Thoracic aorta (tissue), 2 donors: ENCODE measurements at places on chromosomes 3 and 15.

GRCh38 chr15:67174446-67174845 lies 80.0 kb downstream of the AAGAB start:
- no peak for DNase-seq

DNA sequence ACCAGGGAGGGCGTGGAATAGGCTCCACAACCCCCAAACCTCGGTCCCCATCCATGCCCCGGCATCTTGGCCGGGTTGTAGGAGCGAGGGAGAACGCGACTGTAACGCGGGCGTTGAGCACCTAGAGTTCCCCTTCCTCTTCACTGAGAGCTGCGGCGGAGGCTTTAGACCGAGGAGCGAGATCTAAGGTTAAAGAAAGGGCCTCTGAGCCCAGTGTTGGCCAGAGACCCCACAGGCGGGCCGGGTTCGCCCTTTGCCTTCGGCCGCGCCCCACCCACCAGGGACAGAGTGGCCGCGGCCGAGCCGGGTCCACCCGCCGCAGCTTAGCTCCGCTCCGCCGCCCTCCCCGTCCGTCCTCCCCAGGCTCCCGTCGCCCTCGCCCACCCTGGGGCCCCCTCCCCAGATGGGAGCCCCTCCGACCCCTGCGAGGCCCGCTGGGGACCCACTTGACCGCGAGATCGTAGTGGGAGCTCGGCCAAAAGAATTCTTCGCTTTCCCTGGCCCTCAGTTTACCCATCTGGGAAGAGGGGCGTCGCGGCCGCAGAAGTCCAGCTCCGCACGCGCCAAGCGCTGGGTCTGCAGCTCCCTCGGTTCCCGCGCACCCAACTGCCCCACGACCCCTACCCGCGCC lies 425 bp downstream of the ANPEP start:
- no peak for DNase-seq

- no peak for DNase-seq
These were observed 69.2 kb downstream of the GOLGA8B start for GRCh38 chr15:34514251-34514670.

DNA sequence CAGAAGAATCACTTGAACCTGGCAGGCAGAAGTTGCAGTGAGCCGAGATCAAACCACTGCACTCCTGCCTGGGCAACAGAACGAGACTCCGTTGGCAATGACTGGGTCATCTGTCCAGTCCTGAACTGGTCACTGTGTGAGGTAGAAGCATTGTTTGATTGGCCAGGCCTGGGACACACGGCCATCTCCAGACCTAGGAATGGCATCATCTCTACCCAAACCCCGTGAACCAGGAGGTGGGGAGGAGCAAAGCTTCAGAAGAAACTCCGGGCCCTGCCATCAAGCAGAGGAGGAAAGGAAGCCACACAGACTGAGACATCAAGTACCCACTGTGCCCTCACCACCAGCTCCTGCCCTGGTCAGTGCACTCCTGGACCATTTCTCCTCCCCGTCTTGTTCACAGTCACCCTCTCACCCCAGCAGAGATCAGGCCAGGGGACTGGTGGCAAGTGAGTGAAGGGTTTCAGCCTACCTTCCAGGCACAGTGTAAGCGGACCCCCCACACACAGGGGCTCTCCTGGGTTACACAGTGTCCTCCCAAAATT lies 31.6 kb downstream of the GOLGA6L2 start:
- no peak for DNase-seq

DNA sequence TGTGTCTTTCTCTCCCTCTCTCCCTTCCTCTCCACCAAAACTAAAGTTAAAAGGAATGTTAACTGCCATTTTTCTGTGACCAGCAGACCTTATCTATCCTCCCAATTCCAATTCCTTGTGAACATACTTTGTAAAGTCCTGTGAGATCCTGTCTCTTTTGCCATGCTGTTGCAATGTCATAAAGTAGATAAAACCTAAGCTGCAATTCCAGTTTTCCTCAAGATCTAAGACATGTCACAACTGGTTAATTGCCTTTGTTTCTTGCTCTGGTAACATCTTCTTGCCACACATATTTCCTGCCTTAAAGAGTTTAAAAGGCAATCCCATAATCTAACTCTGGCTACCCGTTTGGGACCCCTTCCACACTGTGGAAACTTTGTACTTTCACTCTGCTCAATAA lies 188.7 kb downstream of the PYDC2 start:
- no peak for DNase-seq

DNA sequence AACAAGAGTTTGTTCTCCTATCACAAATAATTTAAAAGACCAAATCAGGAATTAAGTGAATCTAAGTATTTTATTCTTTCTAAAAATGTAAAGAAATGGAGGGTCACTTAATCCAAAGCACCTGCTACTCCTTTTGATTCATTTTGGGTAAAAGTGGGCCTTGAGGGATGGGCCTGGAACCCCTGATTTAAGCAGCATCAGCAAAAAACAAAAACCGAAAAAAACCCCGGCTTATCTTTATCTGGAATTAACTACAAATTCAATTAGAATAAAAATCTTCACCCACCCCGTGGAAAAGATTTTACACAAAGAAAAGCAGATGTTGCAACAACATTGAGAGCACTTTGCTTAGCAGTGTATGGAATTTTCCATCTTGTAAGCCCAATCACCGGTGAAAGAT lies 1018.2 kb downstream of the MCTP2 start:
- DNase-seq: no peak

DNA sequence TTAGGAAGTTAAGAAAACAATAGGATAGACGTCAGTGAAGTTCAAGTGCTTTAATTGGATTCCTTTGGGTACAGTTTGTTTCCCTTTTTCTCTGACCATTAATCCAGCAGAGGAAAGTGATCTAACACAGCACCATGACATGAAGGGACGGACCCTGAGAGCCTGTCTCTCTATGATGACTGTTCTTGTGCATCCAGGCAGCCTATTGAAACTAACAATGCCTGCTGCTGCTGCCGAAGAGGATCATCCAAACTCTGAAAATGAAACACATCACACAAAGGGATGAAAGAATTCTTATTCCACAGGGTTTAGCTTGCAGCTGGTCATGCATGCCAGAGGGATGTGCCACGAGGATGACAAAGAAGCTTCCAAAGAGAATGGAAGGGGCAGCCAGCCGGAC lies 75.5 kb downstream of the ZBTB20 start:
- no peak for DNase-seq

GRCh38 chr15:92909136-92909781 lies 9.1 kb downstream of the CHD2 start:
- no peak for DNase-seq

DNA sequence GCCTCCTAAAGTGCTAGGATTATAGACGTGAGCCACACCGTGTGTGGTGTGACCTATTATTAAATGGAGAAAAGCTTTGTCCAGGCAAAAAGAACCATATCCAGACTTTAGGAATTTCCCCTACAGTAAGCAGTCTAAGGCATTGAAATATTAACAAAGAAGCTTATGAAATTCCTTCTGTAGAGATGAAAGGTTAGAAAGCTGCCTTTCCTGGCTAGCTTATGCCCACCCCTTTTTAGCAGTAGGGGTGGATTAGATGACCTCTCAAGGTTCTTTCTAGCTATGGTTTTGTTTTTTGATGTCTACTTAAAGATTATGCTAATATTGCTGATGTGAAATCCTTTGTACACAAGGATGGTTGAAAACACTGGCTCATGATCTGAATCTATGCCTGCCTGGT lies 13.9 kb downstream of the OXSM start:
- no peak for DNase-seq
